ENCODE measurements at places on chromosomes 2 and 18.

- no peak for DNase-seq
Measured at GRCh38 chr2:133247631-133248030, 320.6 kb downstream of the NCKAP5 start.

DNA sequence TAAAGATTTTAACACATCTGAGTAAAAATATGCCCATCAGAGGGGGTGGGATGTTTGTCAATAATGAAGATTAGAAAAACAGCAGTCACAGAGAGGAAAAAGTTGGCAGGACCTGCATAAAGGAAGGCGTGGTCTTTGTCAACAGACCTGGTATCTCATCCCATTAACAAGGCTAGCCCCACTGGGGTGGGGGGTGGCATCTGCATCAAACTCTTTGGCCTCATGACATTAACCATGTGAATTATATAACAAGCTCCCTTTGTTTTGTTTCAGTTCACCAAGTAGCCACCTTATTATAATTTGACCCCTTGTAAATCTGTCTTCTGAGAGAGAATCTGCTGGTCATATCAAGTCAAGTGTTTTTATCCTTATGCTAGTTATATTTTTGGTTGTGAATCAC is 28.8 kb downstream of the NEMP2 start:
- DNase-seq = no peak

- no peak for DNase-seq
Measured at GRCh38 chr2:174014011-174014698, 49.0 kb upstream of the SP3 start.

GRCh38 chr2:157843081-157843480 is 33.0 kb downstream of the ACVR1 start:
- DNase-seq = no peak

- DNase-seq = no peak
Measured at GRCh38 chr2:1136067-1136466, 185.4 kb downstream of the SNTG2 start.

DNA sequence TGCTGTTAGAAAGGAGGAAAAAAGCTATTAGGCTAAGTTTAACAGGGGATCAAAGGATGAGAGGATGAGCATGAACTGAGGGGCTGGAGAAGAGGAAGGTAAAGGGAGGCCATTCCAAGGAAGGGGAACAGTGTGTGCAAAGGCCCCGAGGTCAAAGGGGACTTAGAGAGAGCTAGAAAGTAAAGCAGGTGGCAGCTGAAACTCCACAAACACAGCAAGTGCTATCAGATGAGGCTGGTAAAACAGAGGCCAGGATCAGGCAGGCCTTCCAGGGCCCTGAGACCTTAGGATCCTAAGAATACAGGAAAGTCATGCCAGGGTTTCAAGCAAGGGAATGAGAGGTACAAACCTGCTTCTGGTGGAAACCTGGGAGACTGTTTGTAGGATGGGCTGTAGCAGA is 5.8 kb downstream of the HDAC4 start:
- no peak for DNase-seq

DNA sequence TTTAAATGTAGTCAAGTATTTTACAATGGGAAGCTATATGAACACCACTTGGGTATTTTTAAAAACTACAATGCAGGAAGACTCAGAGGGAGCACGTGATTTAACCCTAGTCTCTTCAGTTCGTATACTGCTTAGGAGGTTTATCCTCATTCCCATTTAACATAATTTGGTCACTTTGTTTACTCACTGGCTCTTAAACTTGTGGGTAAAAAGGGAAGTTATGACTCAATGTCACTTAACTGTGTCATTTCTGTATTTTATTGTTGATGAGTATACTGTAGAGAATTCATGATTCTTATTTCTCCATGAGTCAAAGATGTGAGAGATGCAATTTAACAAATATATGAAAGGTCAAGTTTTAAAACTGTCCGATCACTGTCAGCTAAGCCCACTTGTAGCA is 48.2 kb downstream of the SLC66A3 start:
- no peak for DNase-seq

DNA sequence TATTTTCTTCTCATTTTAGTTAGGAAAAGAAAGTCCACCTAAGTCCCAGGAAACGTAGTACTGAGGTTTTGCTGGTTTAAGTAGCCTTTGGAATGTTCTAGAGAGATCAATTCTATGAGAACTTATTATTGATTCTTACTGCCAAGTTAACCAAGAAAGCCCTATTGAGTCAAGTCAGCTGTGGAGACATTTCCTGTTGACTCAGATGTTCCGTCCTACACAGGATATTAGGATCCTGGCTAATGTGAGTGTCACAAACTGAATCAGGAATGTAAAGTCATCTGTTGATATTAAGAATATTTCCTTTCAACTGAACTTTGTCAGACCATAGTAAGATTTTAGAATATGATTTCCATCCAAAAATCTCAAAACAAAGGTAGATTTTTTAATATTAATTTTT is 654.3 kb downstream of the LRRTM4 start:
- no peak for DNase-seq

DNA sequence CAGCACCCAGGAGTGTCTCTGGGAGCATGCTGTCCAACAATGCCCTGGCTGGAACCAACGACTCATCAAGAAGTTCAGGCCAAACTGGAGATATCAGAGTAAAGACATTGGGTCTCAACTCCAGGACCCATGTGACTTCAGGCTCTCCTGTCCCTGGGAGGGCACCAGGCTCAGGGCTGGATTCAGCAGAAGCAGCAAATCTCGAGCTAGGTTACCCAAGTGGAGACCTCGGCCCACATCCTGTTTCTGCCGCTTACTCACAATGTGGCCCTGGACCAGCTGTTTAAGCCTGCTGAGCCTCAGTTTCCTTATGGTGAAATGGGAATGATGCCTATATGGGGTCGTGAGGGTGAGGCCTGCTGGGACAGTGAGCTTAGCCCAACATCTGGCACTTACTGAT is 9.3 kb upstream of the OTOF start:
- no peak for DNase-seq

- DNase-seq = no peak
Measured at GRCh38 chr2:196112418-196113034, 43.9 kb upstream of the DNAH7 start.

GRCh38 chr2:10223471-10223870 is 79.2 kb upstream of the HPCAL1 start:
- no peak for DNase-seq

- no peak for DNase-seq
Measured at GRCh38 chr2:179619947-179620467, 241.4 kb downstream of the ZNF385B start.

GRCh38 chr2:229660391-229660790 is 54.0 kb downstream of the DNER start:
- no peak for DNase-seq

All from femur (tissue), 1 donor.